ENCODE measurements at places on chromosomes 6 and 20.

DNA sequence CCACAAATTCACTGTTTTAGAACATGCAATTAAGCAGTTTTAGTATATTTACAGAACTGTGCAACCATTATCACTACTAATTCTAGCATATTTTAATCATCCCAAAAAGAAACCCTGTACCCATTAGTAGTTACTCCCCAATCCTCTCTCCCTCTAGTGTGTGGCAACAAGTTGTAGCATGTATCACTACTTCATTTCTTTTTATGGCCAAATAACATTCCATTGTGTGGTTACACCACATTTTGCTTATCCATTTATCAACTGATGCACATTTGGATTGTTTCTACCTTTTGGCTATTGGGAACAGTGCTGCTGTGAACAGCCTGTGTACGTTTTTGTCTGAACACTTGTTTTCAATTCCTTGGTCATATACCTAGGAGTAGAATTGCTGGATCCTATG lies 31.5 kb upstream of the FKBP1A start:
- no peak for DNase-seq

DNA sequence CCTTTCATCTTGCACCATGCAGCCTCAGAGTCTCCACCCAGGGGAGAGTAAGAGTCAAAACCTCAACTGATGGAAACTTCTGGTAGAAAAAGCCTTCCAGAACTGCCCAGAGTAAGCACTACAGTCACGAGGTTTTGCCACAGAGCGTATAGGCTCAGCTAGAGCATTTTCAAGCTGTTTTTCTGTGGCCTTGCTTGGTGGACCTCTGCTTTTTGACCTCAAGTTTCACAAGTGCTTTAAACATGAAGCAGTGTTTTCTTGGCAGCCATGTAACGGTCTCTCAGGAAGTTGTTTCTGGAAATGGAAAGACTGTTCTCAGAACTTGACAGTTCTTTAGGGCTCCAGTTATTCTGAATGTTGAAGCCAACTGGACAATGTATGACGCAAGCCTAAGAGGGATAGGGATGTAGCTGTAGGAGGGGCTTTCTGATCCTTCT lies 146.5 kb downstream of the ZDHHC14 start:
- DNase-seq, result peak; percentile 39

GRCh38 chr6:20455251-20455940 lies 53.7 kb downstream of the E2F3 start:
- no peak for DNase-seq

DNA sequence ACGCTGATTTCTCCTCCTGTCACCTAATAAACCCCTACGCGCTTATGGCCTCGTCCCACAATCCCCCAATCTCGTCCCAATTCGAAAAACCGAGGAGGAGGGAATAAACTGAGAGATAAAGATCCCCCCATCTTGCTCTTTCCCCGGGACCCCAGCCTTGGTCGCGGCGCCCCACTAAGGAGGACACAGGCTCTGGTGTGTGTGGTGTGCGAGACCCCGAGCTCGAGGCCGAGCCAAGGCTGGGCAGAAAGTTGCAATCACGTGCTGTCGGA lies 1.3 kb upstream of the NR2E1 start:
- DNase-seq, result no peak

GRCh38 chr20:8903655-8904605 lies 165.0 kb upstream of the PLCB4 start:
- DNase-seq, result no peak

DNA sequence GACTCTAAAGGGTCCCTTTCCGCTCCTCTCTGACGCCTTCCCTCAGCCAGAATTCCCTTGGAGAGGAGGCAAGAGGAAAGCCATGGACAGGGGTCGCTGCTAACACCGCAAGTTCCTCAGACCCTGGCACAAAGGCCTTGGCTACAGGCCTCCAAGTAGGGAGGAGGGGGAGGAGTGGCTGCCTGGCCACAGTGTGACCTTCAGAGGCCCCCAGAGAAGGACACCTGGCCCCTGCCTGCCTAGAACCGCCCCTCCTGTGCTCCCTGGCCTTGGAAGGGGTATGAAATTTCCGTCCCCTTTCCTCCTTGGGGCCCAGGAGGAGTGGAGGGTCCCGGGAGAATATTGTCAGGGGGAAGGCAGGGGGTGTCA lies 2.7 kb downstream of the VEGFA start:
- no peak for DNase-seq

DNA sequence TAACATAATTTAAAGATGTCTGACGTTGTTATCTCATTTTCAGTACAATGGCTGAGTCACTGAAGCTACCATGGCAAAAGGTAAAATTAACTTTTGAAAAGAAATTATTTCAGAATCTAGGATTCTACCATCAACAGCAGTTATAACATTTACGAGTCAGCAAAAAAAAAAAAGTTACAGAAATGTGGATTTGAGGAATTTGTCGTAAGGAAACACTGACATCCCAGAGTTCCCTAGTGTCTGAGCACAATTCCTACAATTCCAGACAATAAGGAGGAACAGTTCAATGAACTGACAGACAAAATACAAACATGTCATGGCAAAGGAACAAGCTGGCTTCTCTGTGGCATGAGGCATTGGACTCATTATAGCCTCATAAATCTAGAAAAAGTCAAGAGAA lies 19.1 kb downstream of the ABRACL start:
- no peak for DNase-seq

DNA sequence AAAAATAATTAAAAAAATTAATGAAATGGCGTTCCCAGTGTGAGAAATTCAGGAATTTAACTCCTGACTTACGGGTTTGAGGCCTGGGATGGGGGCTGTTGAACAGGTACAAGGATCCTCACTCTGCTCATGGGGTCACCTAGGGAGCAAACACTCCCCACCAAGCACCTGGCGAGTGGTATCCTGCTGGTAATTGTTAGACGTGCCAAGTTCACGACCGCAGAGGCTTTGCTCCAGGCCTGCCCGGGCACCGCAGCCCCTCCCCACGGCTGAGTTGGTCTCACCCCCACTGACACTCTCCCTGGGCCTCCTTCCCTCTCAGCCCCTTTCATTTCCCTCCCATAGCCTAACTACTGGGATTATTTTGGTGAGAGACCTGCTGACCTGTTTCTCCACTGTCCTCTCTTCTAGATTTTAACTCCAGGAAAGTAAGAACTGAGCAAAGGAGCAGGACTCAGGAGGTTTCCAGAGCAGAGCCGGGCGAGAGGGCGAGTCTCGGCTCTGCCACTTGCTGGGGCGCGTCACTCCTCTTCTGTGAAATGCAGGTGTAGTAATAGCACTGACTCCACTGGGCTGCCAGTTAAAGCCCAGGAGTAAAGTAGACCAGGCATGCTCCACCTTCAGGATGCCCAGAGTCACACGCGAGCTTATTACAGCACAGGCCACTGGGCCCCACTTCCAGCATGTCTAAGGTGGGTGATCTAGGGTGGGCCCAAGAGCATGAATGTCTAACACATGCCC lies 22.8 kb downstream of the BMP7 start:
- no peak for DNase-seq

DNA sequence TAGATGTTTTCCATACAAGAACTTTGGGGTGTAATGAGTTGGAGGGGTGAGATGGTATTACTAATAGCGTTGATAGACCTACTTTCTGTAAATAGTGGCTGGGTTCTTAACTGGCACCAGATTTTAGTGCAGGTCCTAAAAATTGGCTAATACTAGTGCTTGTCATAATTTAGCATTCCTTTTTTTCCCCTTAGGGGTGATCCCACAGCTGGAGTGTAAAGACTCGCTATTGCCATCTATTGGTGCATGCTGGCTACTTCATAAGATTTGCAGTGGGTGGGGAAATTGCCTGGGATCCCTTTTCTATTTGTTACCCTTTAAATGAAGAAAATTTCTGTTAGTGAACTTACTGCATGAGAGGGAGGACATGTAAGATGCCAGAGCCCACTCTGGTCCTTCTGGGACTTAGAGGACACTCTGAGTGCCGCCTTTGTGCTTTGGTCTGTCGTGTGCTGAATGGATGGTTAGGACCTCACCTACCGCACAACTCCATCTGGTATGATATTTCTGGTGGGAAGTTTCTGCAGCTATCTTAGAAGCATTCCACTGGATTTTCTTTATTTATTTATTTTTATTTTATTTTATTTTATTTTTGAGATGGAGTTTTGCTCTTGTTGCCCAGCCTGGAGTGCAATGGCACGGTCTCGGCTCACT lies 195.5 kb downstream of the JARID2 start:
- peak; percentile 58 for DNase-seq

GRCh38 chr20:38441916-38442315 lies 6.8 kb upstream of the SNHG17 start:
- no peak for DNase-seq

- no peak for DNase-seq
Observed at GRCh38 chr6:7680393-7681075, 45.4 kb upstream of the BMP6 start.

- DNase-seq, result peak; percentile 48
Observed at GRCh38 chr6:46090115-46091079, 39.4 kb upstream of the ENPP4 start.

- DNase-seq, result no peak
Observed at GRCh38 chr20:17499041-17499440, 32.1 kb downstream of the BFSP1 start.

DNA sequence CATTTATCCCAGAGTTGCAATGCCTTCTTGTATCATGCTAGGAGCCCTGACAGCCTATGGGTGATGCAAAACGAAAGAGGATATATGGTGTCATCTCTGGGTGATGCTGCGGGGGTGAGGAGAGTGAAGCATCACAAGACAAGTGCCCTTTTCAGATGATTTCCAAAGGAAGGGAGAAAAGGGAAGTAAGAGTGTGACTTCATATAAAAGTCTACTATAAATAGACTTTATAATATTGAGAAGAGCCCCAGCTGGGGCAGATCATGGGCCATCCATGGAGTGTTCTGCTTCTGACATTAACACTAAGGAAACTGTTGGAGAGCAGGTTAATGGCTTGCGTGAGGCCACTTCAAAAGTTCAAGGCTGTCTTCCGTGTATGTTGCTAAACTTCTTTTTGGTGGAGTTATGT lies 4.4 kb downstream of the CD83 start:
- DNase-seq, result peak; percentile 76

DNA sequence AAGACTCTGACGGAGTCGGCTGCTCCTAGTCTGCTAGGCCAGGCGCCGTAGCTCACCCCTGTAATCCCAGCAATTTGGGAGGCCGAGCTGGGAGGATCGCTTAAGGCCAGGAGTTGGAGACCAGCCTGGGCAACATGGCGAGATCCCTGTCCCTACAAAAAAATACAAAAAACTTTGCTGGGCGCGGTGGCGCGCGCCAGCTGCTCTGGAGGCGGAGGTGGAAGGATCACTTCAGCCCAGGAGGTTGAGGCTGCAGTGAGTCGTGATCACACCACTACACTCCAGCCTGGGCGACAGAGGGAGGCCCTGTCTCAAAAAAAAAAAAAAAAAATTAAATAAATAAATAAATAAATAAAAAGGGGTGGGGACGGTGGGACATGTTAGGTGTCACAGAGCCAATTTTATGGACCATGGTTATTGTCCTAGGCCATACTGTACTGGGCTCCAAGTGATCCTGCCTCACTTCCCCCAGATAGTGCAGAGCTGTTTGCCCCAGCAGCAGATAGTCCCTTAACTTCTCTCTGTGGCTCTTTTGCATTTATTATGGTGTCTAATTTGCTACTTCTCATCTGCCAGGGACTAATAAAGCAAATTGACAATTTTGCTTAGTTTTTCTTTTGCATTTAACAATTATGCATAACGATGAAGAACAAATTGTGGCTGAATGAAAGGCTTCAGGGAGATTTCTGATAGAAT lies 5.2 kb downstream of the PI16 start:
- DNase-seq, result no peak

GRCh38 chr6:14555804-14556203 lies 438.2 kb downstream of the CD83 start:
- no peak for DNase-seq

GRCh38 chr20:63017076-63017825 lies 10.5 kb upstream of the BHLHE23 start:
- no peak for DNase-seq

GRCh38 chr6:125165256-125165655 lies 11.7 kb downstream of the TPD52L1 start:
- DNase-seq, result no peak

- no peak for DNase-seq
Observed at GRCh38 chr6:12343440-12344162, 53.4 kb downstream of the EDN1 start.

GRCh38 chr6:19836799-19837510 lies at the start of gene ID4:
TSS of gene ID4 (plus strand) at chr6:19837370. CDS start at chr6:19837755, 385 bp downstream.
- DNase-seq, result no peak

GRCh38 chr20:23684261-23684660 lies 4.6 kb downstream of the CST4 start:
- no peak for DNase-seq

GRCh38 chr20:6678101-6678500 lies 89.4 kb upstream of the BMP2 start:
- no peak for DNase-seq

- DNase-seq, result no peak
Observed at GRCh38 chr6:20178327-20178726, 33.9 kb downstream of the MBOAT1 start.

DNA sequence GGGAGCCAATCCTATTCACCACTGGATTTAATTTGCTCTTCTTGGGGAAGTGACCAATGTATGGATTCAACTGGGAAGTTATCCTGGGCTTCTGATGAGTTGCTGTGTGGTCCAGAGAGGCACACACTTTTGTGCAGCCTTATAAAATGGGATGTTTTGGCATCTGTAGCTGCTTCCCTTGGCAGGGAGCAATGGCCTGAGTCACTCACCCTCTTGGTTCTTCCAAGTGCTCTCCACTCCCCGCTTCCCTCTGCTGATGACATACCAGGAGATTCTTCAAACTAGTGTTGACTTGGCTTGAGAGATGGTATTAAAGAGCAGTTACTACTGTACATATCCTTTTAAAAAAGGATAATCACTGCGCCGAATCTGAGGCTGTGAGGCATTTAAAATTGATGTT lies 105.8 kb downstream of the JARID2 start:
- no peak for DNase-seq

- DNase-seq, result no peak
Observed at GRCh38 chr20:34089655-34090345, 22.2 kb downstream of the EIF2S2 start.

DNA sequence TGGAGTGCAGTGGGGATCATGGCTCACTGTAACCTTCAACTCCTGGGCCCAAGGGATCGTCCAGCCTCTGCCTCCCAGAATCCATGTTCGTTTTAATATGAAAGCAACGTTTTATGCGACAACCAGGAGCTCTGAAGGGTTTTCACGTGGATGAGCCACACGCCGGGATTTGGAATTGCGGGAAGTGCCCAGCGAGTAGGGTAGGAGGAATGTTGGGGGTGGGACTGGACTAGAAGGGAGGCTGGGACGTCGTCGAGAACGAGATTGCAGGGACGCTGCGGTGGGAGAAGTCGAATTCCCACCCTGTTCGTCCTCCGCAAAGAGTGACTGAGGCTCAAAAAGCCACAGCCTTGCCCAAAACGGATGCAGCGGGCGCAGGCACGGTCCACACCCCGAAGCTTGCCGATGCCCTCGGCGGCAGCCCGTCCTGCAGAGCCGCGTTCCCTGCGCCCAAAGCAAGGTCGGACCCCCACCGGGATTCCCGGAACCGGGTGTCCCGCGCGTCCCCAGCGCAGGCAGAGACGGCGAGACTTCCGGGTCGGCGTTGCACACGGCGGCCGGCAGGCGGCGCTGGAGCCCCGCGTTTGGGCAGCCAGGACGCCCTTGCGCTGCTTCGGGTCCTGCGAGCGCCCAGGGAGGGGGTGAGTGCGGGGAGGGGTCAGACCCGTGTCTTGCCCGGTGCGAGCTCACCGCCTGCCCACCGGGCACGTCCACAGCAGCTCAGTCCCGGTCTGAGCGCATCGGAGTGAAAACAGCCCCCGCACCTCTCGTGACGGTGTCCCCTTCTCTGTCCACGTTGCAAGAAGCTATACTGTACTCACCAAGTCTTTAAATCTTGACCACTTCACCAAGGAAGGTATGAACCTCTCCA lies 87.8 kb downstream of the DHX35 start:
- DNase-seq, result peak; percentile 84

- DNase-seq, result no peak
Observed at GRCh38 chr6:116286773-116287358, 7.1 kb upstream of the TSPYL1 start.
